ENCODE measurements at places on chromosomes 6 and 20.

DNA sequence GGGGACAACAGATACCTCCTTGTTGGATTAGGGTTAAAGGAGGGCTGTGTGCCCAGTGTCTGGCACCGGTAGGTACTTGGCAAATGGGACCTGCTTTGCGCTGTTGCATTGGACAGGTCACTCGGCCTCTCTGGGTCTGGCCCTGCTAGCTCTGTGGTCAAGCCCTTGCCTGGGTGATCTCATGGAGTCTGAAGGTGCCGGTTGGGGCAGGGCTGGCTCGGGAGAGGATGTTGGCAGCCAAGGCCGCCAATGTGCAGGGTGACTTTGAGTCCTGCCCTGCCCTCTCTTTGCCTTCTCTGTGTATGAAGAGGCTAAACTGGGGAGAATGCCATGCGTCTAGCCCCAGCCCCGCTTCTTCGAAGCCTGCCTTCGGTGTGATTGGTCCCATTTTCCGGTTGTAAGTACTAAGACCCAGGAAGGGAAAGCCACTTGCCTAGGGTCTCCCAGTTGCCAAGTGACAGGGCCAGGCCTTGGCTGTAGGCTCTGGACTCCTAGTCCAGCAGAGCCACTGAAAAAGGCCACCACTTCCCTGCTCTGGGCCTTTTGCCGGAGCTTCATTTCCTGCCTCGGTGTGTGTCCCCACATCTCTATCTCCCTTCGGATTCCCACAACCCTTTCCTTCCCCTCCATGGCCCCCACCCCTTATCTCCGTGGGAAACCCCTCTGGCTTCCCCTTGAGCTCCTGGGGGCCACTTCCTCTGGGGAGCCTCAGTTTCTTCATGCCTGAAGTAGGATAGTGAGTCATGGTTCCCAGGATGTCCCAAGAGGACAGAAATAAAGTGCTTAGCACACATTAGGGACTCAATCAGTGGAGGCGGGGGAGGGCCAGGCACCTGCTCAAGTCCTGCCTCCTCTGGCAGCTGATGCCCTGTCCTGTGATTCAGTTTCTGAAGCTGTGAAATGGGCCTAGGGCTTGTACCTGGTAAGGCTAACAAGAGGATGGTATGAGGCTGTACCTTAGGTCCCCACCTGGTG lies 3.9 kb downstream of the SRC start:
- DNase-seq = no peak

- DNase-seq = no peak
Measured at GRCh38 chr6:23021487-23021886, 452.1 kb downstream of the HDGFL1 start.

- DNase-seq = no peak
Measured at GRCh38 chr6:119006974-119007373, 71.5 kb downstream of the FAM184A start.

DNA sequence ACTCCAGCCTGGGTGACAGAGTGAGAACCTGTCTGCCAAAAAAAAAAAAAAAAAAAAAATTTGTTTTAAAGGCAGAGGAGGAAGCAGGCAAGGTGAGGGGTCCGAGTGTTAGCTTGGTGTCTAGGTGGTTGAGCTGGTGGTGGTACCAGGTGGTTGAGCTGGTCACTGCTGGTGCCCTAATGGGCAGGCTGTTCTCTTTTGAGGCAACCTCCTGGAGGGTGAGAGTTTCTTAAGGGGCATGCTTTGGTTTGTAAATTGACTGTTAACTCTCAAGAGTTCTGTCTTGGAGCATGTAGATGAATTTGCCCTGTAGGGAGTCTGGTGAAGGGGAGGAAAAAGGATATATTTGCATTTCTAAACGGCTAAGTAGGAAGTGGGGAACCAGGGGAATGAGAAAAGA lies 52.7 kb downstream of the BANF2 start:
- no peak for DNase-seq

DNA sequence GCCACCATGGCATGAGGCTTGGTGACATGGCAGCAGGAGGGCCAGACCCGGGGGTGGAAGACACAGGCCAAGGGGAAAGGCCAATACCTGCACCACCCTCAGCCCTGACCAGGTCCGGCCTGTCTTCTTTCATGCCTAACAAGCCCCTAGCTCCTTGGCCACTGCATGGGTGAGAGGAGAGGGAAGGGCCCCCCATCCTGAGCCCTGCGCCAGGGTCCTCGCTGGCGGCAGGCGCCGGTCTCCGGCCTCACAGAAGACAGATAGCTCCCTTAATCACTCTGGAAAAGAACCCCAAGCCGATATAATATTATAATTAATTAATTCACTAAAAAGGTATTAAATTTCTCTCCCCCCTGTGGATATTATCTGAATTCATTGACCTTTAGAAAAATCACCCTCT lies 41.4 kb downstream of the MDFI start:
- DNase-seq = no peak

GRCh38 chr6:35311390-35312075 lies 13.9 kb downstream of the DEF6 start:
- DNase-seq = peak; percentile 36

- no peak for DNase-seq
Measured at GRCh38 chr20:31716818-31717477, 5.7 kb downstream of the BCL2L1 start.

DNA sequence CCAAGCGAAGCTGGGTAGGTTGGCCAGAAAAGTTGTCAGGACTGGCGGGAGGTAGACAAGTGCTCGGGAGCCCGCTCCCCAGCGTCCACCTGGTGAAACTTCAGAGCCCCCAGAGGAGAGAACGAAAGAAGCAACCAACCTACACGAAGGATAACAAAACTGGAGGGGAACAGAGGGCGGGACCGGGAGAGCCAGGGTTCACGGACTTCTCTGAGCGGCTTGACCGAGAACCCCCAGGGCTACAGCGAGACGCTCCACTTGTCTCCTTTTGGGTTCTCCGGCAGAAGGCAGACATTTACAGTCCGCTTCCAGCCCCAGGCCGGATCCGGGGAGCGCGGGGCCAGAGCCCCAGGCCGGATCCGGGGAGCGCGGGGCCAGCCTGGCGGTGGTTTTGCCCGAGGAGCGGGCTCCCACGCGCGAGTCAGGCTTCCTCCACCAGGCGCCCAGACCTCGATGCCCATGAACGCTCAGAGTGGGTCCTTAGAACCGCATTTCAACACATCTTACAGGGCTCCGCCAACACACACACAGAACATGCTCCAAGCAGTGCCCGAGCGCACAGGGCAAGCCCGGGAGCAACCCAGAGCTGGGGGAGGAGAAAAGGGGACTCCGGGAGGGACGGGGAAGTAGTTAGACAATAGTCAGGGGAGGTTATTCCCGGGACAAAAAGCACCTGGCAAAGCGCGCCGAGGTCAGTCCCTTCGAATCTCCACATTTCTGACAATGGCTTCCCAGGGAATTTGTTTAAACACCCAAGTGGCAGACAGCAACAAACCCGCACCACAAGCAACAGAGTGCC lies 1.1 kb downstream of the PTPRK start:
- peak; percentile 1 for DNase-seq

DNA sequence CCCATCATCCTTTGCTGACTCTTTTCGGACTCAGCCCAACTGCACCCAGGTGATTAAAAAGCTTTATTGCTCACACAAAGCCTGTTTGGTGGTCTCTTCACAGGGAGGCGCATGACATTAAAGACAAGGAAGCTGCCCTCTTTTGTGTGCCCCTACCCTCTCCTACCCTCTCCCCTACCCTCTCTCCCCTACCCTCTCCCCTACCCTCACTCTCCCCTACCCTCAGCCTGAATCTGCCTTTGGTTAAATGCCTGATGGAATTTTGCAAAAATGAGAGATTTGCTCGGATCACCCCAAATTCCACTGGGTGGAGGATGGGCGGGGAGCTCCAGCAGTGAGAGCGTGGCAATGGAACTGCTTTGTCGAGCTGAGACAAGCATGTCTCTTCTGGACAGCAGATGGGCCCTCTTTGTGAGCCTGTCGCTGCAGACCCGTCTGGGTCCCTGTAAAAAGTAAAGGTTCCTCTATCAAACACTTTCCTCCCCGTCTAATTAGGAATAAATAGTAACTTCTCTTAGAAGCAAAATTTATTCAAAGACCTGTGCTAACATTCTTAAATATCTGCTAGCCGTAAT lies 76.4 kb upstream of the MLN start:
- no peak for DNase-seq

GRCh38 chr6:88031550-88031949 lies 16.1 kb upstream of the SPACA1 start:
- no peak for DNase-seq

GRCh38 chr20:25535762-25536161 lies 49.6 kb downstream of the NINL start:
- no peak for DNase-seq

DNA sequence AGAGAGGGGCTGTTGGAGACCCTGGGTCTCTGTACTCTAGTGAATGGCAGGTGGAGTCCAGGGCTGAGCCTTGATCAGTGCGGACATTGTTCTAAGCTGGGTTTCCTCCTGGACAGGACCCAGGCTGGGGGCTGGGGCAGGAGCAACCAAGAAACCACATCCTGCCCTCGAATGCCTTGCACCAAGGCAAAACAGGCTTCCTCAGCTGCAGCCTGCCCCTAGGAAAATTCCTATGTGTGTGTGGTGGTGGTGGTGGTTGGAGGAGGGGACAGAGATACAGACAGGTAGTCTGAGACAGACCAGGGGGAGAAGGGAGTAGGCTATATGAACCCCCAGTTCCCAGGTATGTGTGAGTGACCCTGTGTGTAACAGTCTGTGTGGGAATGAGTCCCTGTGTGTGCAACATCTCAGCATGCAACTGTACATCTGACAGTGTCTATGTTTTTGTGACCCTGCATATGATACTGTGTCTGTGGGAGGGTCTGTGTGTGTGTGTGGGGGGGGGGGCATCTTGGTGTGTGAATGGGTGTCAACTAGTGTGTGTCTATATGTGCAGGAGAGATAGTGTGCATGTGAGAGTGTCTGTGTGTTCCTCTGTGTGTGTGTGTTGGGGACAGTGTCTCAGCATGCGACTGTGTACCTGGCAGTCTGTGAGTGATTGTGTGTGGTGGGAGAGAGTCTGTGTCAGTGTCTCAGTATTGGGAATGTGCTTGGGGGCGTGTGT lies 3.0 kb downstream of the GLP1R start:
- no peak for DNase-seq

DNA sequence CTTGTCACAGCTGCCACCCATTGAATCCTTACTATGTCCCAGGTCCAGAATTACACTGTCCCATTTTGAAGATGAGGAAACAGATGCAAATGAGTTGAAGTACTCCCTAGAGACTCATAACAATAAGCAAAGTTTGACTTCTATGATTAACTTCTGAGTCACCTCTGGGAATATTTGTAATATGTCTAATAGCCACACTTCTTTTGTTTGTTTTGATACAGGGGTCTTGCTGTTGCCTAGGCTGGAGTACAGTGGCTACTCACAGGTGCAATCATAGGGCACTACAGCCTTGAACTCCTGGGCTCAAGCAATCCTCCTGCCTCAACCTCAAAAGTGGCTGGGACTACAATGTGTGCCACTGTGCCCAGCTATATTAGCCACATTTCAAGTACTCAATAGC lies 11.4 kb upstream of the SOX12 start:
- DNase-seq = no peak

Data from T-helper 9 cell (primary cell).